Stimulated activated CD4-positive, alpha-beta T cell treated with anti-CD3 and anti-CD28 coated beads, TNF-alpha, amount 100 ng/mL, for 24 hours (primary cell): ENCODE measurements at places on chromosomes 5 and 9.

GRCh38 chr5:88833371-88834130 is 49.4 kb downstream of the MEF2C start:
- peak; percentile 45 for DNase-seq

DNA sequence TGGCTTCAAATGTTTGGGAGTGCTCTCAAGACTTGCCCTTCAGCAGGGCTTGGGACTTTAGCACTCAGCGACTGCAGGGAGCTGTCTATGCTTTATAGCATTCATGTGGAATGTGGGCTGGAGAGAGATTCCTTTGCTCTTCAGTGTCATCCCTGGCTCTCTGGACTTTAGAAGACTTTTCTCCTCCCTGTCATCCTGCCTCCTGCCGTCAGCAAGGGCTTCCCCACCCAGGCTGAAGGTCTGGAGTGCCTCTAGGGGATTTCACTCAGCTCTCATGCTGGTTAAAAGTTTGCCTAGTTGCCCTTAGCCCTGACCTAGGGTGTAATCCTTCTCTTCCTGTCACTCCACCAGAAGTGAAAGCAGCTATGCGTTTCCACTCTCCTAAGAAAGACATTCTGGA is 210.9 kb downstream of the FRMD3 start:
- DNase-seq, result no peak

DNA sequence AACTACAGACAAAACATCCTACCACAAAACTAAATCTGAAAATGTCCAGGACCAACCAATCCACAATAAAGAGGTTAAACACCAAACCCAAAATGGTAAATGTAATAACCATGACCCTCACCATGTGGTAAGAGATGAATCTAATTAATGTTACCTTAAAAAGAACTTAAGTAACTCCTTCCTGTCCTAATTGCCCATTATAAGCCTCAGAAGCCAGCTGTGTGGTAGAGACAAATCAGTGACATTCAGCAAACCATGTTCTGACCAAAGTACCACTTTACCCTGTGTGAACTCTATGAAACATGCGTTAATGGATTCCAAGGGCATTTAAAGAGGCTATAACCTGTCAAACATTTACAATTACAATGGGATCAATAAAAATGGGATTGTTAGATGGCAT is 25.0 kb downstream of the LPAR1 start:
- no peak for DNase-seq

GRCh38 chr9:123399803-123400378 is 43.9 kb downstream of the CRB2 start:
- no peak for DNase-seq

GRCh38 chr9:133505186-133505830 is 19.5 kb downstream of the MYMK start:
- no peak for DNase-seq

- DNase-seq, result no peak
Measured at GRCh38 chr5:122704247-122705036, 70.4 kb upstream of the SNX2 start.

- DNase-seq, result no peak
Measured at GRCh38 chr5:78903353-78903752, 81.8 kb downstream of the ARSB start.

GRCh38 chr9:122164286-122164685 is 4.6 kb downstream of the MORN5 start:
- no peak for DNase-seq

DNA sequence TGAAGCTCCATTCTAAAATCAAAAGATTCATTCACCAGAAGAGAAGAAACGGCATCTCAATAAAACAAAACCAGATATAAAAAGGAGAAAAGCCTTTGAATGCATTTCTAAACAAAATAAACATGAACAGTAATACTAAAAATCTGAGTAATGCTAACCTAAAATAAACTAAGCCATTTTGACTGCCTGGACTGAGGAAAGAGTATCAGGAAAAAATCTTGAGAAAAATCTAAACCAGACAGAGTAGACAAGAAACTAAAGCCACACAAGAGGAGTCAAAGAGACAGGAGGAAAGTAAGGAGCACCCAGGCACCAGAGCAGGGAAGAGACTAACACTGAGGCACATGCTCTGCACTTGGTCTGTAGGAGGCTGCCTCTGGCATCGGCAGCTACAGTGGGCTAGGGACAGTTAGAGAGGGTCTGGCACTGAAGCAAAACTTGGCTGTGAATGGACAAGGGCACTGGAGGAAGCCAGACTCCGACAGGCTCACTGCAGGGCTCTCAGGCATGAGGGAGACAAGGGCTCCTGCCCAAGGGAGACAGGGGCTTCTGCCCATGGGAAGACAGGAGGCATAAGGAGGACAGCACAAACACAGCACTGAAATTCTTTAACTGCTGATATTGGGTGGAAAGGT is 50.2 kb downstream of the DROSHA start:
- DNase-seq, result no peak

- DNase-seq, result no peak
Measured at GRCh38 chr5:95969651-95970358, 8.2 kb upstream of the ELL2 start.

DNA sequence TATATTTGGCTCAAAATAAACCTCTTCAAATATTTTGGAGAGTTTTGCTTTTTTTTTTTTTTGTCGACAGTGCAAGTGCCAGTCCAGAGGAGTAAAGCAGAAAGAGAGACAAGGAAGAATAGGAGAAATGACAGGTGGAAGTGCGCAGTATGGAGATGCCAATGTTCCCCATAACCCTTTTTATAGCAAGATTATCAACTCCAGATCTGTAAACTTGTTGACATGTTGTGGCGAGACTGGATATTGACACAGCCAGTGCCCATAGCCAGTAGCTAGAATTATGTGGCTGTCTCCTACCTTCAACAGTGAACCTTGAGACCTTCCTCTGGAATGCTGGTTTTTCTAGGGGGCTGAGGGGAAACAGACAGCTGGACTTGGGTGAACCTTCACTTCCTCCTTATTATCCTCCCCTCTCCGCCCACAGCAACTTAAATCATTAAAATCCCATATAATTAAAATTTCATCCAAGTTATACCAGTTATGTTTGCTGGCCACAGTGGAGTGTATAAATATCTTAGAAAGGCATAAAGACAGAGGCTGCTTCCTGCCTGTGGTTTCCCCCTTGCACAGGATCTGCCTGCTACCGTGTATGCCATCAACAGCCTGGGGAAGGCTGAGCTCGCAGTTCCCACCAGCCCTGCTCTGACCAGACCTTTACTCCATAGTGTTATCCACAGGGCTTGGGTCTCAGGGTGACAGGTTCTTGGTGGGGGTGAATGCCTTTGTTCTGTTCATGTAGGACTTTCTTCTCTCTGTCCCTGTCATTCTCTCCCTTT is 112.3 kb upstream of the ANKH start:
- DNase-seq, result no peak

- no peak for DNase-seq
Measured at GRCh38 chr5:16580382-16580781, 36.4 kb downstream of the RETREG1 start.

- no peak for DNase-seq
Measured at GRCh38 chr9:136582977-136583735, 37.3 kb upstream of the NOTCH1 start.

DNA sequence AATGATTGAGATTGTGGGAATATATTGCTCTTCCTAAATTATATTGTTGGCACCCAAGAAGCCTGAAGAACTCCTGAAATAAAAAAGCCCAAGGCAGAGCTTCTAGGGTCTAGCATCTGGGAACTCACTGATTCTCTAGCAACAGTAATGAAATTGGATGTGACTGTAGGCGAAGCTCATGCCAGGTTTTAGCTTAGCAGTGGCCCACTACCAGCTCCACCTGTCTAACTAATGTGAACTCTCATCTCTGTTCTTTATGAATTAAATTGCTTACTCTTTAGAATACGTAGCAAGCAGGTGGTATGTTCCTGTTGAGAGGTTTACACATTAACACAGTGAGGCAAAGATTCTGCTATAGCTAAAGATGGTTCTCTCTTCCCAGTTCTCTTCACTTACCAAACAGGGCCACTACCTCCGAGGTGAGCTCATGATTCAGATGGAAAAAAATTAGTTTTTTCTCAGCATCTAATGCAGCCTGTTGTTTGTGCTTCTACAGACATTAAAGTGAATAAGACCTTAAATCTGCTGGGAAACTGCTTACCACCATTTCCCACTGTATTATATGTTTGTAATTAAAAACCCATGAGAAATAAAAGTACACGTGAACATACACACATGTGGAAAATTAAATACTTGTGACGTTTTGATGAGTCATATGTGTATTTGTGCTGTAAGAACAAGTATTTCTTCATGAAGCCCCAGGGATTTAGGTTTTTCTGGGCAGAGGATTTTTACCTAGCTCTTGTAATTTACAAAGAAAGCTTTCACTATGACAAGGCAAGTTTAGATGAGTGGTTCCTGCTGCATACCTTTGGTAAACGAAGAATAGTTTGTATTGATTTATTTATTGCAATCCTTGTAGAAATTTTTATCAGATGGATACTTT is 360.1 kb downstream of the KDM4C start:
- DNase-seq, result no peak

DNA sequence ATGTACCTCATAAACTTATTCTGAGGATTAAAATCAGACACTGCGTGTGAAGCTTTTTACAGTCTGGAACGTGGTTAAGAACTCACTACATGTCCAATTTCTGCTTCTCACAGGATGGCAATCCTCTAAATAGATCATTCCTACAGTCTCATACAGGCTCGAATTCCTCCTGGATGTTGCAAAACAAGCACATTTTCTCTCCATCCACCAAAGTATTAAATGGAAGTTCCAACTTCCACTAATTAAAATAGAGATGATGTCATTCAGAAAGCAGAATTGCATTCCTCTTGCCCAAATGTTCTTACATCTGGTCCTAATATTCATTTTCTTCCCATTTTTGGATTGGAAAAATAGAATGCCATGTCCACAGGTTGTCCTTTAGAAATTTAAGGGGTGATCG is 145.5 kb upstream of the PCA3 start:
- DNase-seq, result no peak

- DNase-seq, result no peak
Measured at GRCh38 chr5:127910307-127910956, 173.1 kb upstream of the SLC12A2 start.

DNA sequence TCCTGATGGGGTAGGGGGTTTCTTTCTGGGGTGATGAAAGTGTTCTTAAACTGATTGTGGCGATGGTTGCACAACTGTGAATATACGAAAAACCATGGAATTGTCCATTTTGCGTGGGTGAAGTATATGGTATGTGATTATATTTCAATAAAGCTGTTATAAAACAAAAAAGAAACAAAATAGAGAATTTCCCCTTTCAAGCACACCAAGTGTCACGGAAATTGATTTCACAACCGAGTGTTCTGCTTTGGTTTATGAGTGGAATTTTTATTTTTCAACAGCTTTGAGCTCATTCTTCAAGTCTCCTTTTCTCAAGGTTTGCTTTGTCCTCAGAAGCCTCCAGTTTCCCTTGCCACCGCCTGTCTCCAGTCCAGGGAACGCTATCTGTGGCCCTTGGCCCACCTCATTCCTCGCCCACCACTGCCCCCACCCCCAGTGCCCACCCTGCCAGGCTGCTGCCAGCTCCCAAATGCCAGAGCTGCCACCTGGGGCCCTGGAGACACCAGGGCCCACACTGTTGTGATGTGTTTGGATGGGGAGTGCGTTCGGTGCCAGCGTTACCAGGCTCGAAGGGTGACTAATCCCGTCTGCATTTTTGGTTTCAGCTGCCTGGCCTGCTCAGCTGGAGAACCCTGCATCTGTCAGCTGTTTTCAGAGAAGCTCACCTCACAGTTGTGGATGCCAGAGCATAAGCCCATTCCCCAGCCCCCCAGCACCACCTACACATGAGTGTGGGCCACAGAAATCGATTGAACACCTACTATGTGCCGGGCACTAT is 30.4 kb downstream of the DUSP1 start:
- no peak for DNase-seq

DNA sequence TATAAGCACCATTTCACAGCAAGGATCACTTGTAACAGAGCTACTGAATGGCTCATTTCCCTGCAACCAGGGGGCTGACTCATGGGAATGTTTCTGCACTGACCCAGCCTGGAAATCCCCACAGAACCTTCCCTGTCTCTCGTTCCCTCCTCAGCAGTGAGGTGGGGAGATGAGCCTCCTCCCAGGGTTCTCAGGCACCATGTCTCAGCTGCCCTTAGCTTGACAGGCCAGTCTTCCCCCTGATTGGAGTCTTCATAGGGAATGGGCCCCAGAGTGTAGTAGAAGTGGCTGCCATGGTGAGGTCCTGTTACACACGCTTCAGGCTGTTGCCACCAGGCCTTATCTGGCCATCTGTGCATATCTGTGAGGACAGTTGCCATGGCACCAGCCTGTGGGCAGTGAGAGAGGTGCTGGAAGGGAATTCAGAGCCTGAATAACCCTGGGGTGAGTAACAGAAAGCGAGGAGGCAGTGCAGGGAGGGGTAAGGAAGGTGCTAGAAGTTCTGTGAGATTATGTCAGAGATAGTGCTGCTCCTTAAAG is 324.4 kb downstream of the ENC1 start:
- DNase-seq, result peak; percentile 9

DNA sequence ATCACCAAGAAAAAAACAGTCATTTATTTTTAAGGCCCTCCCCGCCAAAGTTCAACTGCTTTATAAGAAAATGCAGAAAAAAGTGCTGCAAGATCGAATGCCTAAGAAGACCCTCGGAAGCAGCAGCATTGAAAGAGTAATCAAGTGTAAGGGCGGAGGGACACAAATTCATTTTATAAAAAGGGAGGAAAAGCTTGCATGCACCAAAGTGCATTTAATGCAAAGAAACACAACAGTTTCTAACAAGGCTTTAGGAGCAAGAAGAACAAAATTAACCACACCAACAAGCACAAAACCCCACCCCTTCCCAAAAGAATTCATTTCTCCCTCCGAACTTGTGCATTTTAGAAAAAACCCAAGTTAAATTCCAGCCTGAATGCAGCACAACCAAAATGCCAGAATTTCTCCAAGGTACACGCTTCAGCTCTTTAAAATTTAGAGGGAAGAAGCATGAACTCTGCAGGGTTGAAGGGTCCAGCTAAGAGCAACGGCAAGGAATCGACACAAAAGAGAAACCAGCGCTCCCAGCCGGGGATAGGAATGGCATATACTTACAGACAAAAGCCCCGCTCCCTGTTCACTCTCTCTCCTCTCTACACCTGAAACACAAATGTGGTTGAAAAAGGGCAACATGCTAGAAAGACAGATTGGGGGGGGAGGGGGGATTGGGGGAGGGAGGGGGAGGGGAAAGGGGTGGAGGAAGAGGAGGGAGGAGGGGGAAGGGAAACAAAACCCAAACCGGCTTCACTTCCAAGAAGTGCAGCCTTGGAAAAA is at the start of gene NREP:
Gene NREP (minus strand): TSS at position 614 of the 774 bp plus-strand sequence. CDS start 1,422 bp downstream, outside the sequence.
- DNase-seq, result no peak
